ENCODE measurements at places on chromosomes 5 and 9.
A peak's percentile ranks its signal among the peaks of the same experiment; 100 is the strongest.

DNA sequence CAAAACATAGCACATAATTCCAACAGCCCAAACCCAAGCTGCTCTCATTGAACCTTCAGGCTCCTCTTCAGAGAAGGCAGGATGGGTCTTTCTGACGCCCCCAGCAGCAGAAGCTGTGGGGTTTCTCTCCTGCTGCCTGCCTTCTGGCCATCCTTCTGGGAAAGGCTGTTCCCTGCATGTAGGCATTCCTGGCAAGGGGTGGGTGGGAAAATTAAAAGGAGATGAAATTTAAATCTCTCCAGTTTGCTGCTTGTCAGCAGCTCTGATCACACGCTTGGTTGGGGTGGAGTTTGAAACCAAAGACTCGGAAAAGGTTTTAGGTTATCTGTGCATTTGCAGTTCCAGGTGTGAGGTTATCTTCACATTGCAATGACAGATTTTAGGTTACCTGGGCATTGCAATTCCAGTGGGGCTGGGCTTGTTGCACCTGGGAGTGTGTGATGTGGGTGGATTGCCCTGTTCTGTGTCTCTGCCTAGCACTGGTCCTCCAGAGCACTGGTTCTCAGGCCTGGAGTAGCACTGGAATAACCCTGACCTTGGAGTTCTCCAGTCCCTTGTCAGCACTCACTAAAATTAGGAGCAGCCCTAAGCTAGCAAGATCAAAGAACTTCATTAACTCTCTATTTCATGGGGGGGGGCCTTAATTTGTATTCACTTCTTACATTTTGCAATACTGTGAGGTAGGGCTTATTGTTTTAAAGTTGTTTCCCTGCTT lies 109.7 kb downstream of the PDZD2 start:
- no peaks in the 10 kb centered on the region for H3K36me3 ChIP-seq
- H3K27ac ChIP-seq = no peak overlapping the region
- H3K4me3 ChIP-seq = no peak overlapping the region

DNA sequence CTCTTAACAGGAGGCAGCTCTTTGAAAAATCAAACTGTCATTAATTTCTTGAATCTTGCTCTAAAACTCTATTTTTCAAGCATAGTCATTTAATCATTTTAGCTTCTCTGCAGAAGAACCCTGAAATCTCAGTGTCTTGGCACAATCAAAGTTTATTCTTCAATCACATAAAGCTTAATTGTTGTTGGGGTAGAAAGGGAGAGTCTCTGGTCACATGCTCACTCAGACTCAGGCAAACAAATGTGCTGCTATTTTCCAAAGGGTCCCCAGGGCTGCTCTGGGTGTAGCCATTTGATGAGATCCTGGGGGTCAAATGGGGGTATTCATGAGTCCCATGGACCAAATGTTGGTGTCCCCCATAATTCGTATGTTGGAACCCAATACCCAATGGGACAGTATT lies 114.8 kb downstream of the MSX2 start:
- no peak overlapping the region for H3K4me3 ChIP-seq
- H3K27ac ChIP-seq = no peak overlapping the region
- H3K4me1 ChIP-seq = peaks cover 36% of the 10 kb centered on the region

- no peak overlapping the region for H3K4me3 ChIP-seq
- H3K27ac ChIP-seq = no peak overlapping the region
- peaks cover 29% of the 10 kb centered on the region for H3K27me3 ChIP-seq
- H3K36me3 ChIP-seq = no peaks in the 10 kb centered on the region
- DNase-seq = no peak
- no peaks in the 10 kb centered on the region for H3K4me1 ChIP-seq
Measured at GRCh38 chr9:90851444-90851843, 49.8 kb downstream of the SYK start.

- no peak for DNase-seq
- no peaks in the 10 kb centered on the region for H3K36me3 ChIP-seq
- no peak overlapping the region for H3K27ac ChIP-seq
- H3K4me1 ChIP-seq = no peaks in the 10 kb centered on the region
- H3K27me3 ChIP-seq = no peaks in the 10 kb centered on the region
Measured at GRCh38 chr5:178784391-178784790, 53.9 kb upstream of the ZNF354A start.

- DNase-seq = no peak
- H3K36me3 ChIP-seq = no peaks in the 10 kb centered on the region
- H3K4me3 ChIP-seq = no peak overlapping the region
- no peak overlapping the region for H3K27ac ChIP-seq
- no peaks in the 10 kb centered on the region for H3K27me3 ChIP-seq
- no peaks in the 10 kb centered on the region for H3K4me1 ChIP-seq
Measured at GRCh38 chr5:161411156-161411555, 135.4 kb downstream of the GABRB2 start.

DNA sequence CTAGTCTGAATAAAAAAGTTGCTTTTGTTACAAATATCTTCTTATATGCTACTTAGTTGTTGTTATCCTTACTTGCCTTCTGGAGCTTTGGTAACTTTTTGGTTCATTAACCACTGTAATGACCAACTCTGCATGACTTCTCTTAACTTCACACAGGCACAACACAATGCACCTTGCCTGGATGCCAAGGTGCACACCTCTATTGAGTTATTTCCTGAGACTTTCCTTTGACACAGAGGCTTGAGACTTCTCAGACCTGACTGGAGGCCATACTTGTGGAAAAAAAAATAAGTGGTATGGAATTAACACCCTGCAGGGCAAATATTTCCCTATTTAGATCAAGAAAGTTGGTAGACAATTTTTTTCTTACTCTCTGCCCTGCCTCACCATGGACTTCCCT lies 1925.6 kb downstream of the EFNA5 start:
- H3K4me1 ChIP-seq = peaks cover 2% of the 10 kb centered on the region
- DNase-seq = no peak
- H3K4me3 ChIP-seq = no peak overlapping the region
- H3K27ac ChIP-seq = no peak overlapping the region
- H3K27me3 ChIP-seq = no peaks in the 10 kb centered on the region

GRCh38 chr5:98258939-98259338 lies 514.5 kb upstream of the RGMB start:
- H3K27me3 ChIP-seq = no peaks in the 10 kb centered on the region
- peaks cover 4% of the 10 kb centered on the region for H3K4me1 ChIP-seq
- no peak overlapping the region for H3K4me3 ChIP-seq
- H3K27ac ChIP-seq = no peak overlapping the region
- peaks cover 9% of the 10 kb centered on the region for H3K36me3 ChIP-seq

GRCh38 chr5:14936588-14936987 lies 65.0 kb upstream of the ANKH start:
- peaks cover 58% of the 10 kb centered on the region for H3K27me3 ChIP-seq
- H3K4me1 ChIP-seq = peaks cover 3% of the 10 kb centered on the region
- no peak for DNase-seq
- H3K27ac ChIP-seq = no peak overlapping the region
- peaks cover 3% of the 10 kb centered on the region for H3K36me3 ChIP-seq

GRCh38 chr9:125969868-125970267 lies 222.7 kb downstream of the PBX3 start:
- no peaks in the 10 kb centered on the region for H3K27me3 ChIP-seq
- no peak overlapping the region for H3K4me3 ChIP-seq
- no peaks in the 10 kb centered on the region for H3K4me1 ChIP-seq
- no peak overlapping the region for H3K27ac ChIP-seq
- peaks cover 13% of the 10 kb centered on the region for H3K36me3 ChIP-seq
- peak; percentile 64 for DNase-seq

DNA sequence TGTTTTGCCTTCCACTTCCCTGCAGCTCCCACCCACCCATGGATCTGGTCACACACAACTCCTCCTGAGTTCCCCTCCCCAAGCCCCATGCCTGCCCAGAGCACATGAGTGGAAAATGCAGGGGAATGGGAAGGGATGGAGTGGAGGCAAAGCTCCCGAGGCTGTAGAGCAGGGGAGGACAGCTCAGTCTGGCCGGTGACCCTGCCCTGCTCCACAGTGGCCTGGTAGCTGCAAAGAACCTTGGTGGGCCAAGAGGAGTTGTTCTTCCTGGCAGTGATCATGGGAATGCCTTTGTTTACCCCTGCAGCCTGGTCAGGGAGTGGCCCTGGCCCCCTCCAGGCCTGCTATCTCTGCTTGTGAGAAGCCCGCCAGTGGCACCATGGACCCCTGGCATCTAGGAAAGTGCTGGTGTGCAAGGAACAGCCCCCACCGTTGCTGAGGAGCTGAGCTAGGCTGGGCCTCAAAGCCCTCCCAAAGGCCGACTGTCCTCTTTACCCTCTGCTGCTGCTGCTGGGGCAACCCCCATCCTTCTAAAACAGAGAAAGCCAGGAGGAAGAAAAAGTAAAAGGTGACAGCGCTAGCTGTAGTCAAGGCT lies 60.4 kb downstream of the PSD2 start:
- H3K27ac ChIP-seq = no peak overlapping the region
- DNase-seq = no peak
- no peaks in the 10 kb centered on the region for H3K36me3 ChIP-seq
- H3K27me3 ChIP-seq = peaks cover 21% of the 10 kb centered on the region
- H3K4me3 ChIP-seq = no peak overlapping the region

- peaks cover 3% of the 10 kb centered on the region for H3K4me1 ChIP-seq
- no peak overlapping the region for H3K4me3 ChIP-seq
- no peak overlapping the region for H3K27ac ChIP-seq
- H3K27me3 ChIP-seq = no peaks in the 10 kb centered on the region
- DNase-seq = no peak
- H3K36me3 ChIP-seq = no peaks in the 10 kb centered on the region
Measured at GRCh38 chr9:15416880-15417279, 5.8 kb upstream of the SNAPC3 start.

GRCh38 chr5:570446-570845 lies 41.7 kb upstream of the CEP72 start:
- peaks cover 7% of the 10 kb centered on the region for H3K27me3 ChIP-seq
- no peaks in the 10 kb centered on the region for H3K36me3 ChIP-seq
- peaks cover 3% of the 10 kb centered on the region for H3K4me1 ChIP-seq
- H3K27ac ChIP-seq = no peak overlapping the region
- DNase-seq = no peak
- H3K4me3 ChIP-seq = no peak overlapping the region

- peaks cover 15% of the 10 kb centered on the region for H3K27me3 ChIP-seq
- no peak for DNase-seq
- peaks cover 5% of the 10 kb centered on the region for H3K4me1 ChIP-seq
- no peak overlapping the region for H3K4me3 ChIP-seq
Measured at GRCh38 chr9:130145658-130146057, 26.5 kb upstream of the NCS1 start.

- peaks cover 21% of the 10 kb centered on the region for H3K27me3 ChIP-seq
- no peaks in the 10 kb centered on the region for H3K4me1 ChIP-seq
- H3K27ac ChIP-seq = no peak within 1 kb of the TSS
- DNase-seq = no peak
Measured at GRCh38 chr5:173988554-173989431, at the start of gene C5orf47. Gene C5orf47 (plus strand): TSS chr5:173989170. CDS start chr5:173989264, 94 bp downstream.

GRCh38 chr5:32217886-32218396 lies 43.8 kb upstream of the GOLPH3 start:
- no peak overlapping the region for H3K4me3 ChIP-seq
- no peaks in the 10 kb centered on the region for H3K36me3 ChIP-seq
- no peaks in the 10 kb centered on the region for H3K27me3 ChIP-seq
- no peak overlapping the region for H3K27ac ChIP-seq

- H3K27ac ChIP-seq = peak overlapping the region; percentile 96
- H3K36me3 ChIP-seq = peaks cover 4% of the 10 kb centered on the region
- no peaks in the 10 kb centered on the region for H3K27me3 ChIP-seq
- peaks cover 27% of the 10 kb centered on the region for H3K4me1 ChIP-seq
Measured at GRCh38 chr9:2018764-2019558, 3.8 kb downstream of the SMARCA2 start.

- no peak overlapping the region for H3K4me3 ChIP-seq
- no peak overlapping the region for H3K27ac ChIP-seq
- no peaks in the 10 kb centered on the region for H3K4me1 ChIP-seq
- no peaks in the 10 kb centered on the region for H3K36me3 ChIP-seq
- no peak for DNase-seq
- H3K27me3 ChIP-seq = peaks cover 10% of the 10 kb centered on the region
Measured at GRCh38 chr9:26781906-26782305, 110.7 kb downstream of the CAAP1 start.

All from osteocyte (in vitro differentiated cells).